ENCODE measurements at places on chromosomes 2 and 18.
A peak's percentile ranks its signal among the peaks of the same experiment; 100 is the strongest.

- no peak for DNase-seq
- no peaks in the 10 kb centered on the region for H3K36me3 ChIP-seq
- no peak overlapping the region for H3K27ac ChIP-seq
- H3K4me3 ChIP-seq, result no peak overlapping the region
- peaks cover 14% of the 10 kb centered on the region for H3K27me3 ChIP-seq
- no peaks in the 10 kb centered on the region for H3K4me1 ChIP-seq
These were observed 484.0 kb upstream of the ID2 start for GRCh38 chr2:8197825-8198224.

- no peak overlapping the region for H3K4me3 ChIP-seq
- no peak for DNase-seq
- no peaks in the 10 kb centered on the region for H3K27me3 ChIP-seq
These were observed 1322.1 kb upstream of the ZEB2 start for GRCh38 chr2:145841973-145842372.

DNA sequence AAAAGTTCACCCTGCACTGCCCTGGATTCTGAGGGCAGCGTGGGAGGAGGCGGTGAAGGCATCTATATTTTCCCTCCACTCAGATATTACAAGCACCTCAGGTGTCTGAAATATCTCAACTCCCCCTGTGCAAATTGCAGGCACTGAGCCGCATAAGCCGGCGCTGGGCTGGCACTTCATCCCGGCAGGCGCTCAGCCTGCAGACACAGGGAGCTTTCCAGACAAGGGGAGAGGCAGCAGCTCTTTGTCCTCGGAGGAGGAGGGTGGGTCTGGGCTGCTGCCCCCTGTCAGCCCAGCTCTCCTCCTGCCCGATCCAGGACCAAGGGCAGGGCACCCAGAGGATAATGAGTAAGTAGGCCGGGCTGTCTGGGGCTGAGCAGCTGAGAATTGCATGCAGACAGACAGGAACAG is 189.3 kb upstream of the MYT1L start:
- peaks cover 21% of the 10 kb centered on the region for H3K27me3 ChIP-seq
- no peak for DNase-seq
- H3K4me3 ChIP-seq, result no peak overlapping the region
- H3K36me3 ChIP-seq, result no peaks in the 10 kb centered on the region
- no peak overlapping the region for H3K27ac ChIP-seq
- no peaks in the 10 kb centered on the region for H3K4me1 ChIP-seq

- no peak for DNase-seq
- no peak overlapping the region for H3K27ac ChIP-seq
- peaks cover 12% of the 10 kb centered on the region for H3K4me1 ChIP-seq
- no peaks in the 10 kb centered on the region for H3K36me3 ChIP-seq
These were observed 41.5 kb downstream of the HDAC4 start for GRCh38 chr2:239359196-239359912.

GRCh38 chr18:27377251-27377650 is 192.1 kb upstream of the CHST9 start:
- no peak for DNase-seq
- no peak overlapping the region for H3K27ac ChIP-seq
- no peaks in the 10 kb centered on the region for H3K27me3 ChIP-seq
- no peaks in the 10 kb centered on the region for H3K4me1 ChIP-seq

DNA sequence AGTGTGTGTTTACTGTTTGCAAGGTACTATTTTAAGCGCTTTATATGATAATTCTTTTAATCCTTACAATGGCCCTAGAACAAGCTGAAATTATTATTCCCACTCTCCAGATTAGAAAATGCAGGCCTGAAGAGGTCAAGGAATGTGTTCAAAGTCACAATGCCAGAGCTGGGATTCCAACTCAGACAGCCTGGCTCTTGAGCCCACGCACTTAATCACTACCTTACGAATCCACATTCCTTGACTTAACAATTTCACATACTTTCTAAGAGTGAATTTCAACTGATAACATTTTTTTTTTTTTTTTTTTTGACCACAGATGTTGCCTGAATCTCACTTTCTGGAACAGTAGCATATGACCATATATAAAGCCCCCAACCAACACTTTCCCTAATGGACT is 400.3 kb downstream of the NCKAP5 start:
- H3K4me1 ChIP-seq, result no peaks in the 10 kb centered on the region
- H3K4me3 ChIP-seq, result no peak overlapping the region
- DNase-seq, result no peak
- no peaks in the 10 kb centered on the region for H3K27me3 ChIP-seq

- no peaks in the 10 kb centered on the region for H3K36me3 ChIP-seq
- H3K4me1 ChIP-seq, result no peaks in the 10 kb centered on the region
- no peak for DNase-seq
- peaks cover 4% of the 10 kb centered on the region for H3K27me3 ChIP-seq
- no peak overlapping the region for H3K4me3 ChIP-seq
These were observed 42.5 kb upstream of the CYRIA start for GRCh38 chr2:16708173-16708572.

DNA sequence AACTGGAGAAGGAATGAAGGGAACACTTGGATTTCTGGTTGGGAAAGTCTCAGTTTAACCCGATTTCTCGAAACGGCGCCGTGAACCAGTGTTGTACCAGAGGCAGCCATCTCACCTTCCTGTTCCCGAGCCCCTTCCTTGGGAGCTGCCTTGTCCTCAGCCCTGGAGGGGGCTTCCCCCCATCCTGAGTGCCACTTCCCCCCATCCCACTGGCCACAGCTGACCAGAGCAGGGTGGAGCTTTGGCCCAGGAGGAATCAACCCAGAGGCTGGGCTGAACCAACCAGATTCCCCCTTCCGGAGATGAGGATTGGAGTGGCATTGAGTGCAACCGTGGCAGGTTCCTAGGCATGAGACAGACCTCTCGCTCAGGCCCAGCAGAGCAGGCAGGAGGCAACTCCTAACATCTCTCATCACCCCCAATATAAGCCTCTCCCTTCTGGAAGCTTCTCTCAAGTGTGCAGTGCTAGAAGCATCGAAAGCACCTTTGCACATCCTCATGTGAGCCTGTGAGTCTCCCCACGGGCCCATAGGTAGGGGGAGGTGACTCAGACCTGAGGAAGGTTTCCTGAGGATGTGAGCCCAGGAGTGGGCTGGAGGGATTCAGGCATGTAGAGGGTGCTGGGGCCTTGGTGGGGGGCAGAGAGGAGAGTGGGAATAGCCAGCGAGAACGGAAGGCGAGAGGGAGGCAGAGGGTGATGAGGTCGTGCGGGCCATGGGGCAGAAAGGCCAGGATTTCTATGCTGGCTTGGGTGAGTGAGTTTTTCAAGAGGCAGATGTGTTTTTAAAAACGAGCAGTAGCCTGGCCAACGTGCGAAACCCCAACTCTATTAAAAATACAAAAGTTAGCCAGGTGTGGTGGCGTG is 11.9 kb downstream of the NGEF start:
- DNase-seq, result no peak
- H3K4me1 ChIP-seq, result no peaks in the 10 kb centered on the region
- no peaks in the 10 kb centered on the region for H3K36me3 ChIP-seq
- H3K4me3 ChIP-seq, result no peak overlapping the region
- H3K27ac ChIP-seq, result no peak overlapping the region

DNA sequence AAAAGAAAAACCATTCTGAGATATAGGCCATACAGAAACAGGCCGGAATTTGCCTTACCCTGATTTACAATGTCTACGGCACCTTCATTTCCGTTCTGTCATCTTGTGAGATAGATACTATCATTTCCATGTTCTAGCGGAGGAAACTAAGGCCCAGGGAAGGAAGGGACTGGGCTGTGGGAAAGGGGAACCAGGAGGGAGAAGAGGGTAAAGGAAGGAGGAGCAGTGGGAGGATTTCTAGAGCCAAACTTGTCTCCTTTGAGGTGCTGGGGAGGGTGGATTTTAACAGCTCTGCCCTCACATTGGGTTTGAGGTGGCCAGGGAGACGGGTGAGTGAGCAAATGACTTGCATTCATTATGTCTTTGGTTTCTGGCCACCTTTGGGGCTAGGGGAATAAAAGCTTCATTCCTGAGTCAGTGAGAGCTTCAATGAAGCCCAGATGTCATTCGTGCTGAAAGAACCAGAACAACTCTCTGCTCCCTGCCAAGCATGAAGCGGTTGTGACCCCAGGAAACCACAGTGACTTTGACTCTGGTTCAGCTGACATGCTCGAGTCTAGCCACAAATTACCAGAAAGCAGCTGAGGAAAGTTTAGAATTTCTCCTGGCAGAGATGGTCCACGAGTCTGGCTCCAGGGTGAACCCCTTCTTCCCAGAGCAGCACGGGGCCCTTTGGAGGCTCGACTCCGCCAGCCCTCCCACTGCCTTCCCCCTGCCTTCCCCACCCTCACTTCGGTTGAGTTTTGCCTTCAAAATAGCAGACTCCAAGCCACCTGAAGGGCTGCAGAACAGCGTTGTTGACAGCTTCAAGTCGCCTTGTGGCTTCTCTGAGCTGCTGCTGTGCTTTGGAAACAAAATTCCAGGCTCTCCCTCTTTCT is 3.8 kb downstream of the ACTG2 start:
- H3K4me1 ChIP-seq, result no peaks in the 10 kb centered on the region
- H3K4me3 ChIP-seq, result no peak overlapping the region
- no peaks in the 10 kb centered on the region for H3K36me3 ChIP-seq
- no peak overlapping the region for H3K27ac ChIP-seq
- no peaks in the 10 kb centered on the region for H3K27me3 ChIP-seq

GRCh38 chr2:196955036-196955435 is 28.5 kb upstream of the PGAP1 start:
- no peak for DNase-seq
- no peak overlapping the region for H3K4me3 ChIP-seq
- H3K4me1 ChIP-seq, result no peaks in the 10 kb centered on the region

DNA sequence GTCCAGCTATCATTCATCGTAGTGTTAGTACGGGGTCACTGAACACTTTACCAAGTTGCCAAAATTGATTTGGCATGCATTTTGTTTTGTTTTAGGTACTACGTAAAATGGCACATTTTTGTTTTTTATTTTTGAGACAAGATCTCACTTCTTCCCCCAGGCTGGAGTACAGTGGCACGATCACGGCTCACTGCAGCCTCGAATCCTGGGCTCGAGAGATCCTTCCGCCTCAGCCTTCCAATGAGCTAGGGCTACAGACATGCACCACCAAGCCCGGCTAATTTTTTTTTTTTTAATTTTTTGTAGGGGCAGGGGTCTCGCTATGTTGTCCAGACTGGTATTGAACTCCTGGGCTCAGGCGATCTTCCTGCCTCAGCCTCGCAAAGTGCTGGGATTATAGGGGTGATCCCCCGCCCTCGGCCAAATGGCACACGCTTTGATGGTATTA is 786 bp downstream of the TAF1B start:
- H3K4me3 ChIP-seq, result peak overlapping the region; percentile 55
- peaks cover 10% of the 10 kb centered on the region for H3K4me1 ChIP-seq
- H3K27me3 ChIP-seq, result no peaks in the 10 kb centered on the region
- peaks cover 28% of the 10 kb centered on the region for H3K36me3 ChIP-seq
- peak overlapping the region; percentile 88 for H3K27ac ChIP-seq

DNA sequence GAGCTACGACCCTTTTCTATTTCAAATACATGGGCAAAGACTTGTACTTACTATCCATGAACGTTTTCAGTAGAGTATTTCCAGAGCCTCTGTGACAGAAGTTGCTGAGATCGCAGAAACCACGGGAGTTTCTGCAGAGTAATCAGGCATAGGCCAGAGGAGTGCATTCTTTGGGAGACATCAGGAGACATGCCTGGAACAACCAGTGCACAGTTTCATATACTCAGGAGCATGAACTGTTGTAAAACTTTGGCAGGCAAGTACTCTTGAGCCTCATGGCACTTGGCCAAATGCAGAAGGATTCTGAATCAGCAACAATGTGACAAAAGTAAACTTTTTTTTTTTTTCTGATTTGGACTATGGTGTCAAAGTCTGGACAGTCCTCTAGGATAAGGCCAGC is 307.1 kb downstream of the GRB14 start:
- no peak for DNase-seq
- H3K27ac ChIP-seq, result no peak overlapping the region
- H3K36me3 ChIP-seq, result no peaks in the 10 kb centered on the region
- no peaks in the 10 kb centered on the region for H3K27me3 ChIP-seq
- H3K4me1 ChIP-seq, result no peaks in the 10 kb centered on the region

GRCh38 chr18:35376393-35376741 is 770 bp downstream of the ZNF396 start:
- H3K27ac ChIP-seq, result peak overlapping the region; percentile 47
- peak; percentile 64 for DNase-seq
- peak overlapping the region; percentile 72 for H3K4me3 ChIP-seq
- peaks cover 12% of the 10 kb centered on the region for H3K4me1 ChIP-seq
- no peaks in the 10 kb centered on the region for H3K36me3 ChIP-seq
- H3K27me3 ChIP-seq, result no peaks in the 10 kb centered on the region
